ENCODE measurements at places on chromosomes 3 and 15.
A peak's percentile ranks its signal among the peaks of the same experiment; 100 is the strongest.

DNA sequence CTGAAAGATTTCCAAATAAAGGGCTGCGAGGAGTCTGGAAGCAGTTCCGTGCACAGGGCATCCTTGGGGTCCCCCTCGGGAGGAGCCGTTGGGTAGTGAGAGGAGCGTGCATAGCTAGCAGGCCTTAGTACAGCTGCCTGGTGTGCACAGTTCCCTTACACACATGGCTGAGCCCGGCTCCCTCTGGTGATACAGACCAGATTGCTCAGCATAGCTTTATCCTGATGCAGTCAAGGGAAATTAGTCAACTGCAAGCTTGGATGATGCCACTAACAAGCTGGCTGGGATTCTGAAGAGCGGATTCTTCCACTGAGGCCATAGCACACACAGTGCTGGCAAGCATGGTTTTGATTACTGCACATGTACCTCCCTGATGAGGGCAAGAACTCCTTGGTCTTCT is 349.4 kb downstream of the LRTM1 start:
- peak; percentile 0 for DNase-seq

DNA sequence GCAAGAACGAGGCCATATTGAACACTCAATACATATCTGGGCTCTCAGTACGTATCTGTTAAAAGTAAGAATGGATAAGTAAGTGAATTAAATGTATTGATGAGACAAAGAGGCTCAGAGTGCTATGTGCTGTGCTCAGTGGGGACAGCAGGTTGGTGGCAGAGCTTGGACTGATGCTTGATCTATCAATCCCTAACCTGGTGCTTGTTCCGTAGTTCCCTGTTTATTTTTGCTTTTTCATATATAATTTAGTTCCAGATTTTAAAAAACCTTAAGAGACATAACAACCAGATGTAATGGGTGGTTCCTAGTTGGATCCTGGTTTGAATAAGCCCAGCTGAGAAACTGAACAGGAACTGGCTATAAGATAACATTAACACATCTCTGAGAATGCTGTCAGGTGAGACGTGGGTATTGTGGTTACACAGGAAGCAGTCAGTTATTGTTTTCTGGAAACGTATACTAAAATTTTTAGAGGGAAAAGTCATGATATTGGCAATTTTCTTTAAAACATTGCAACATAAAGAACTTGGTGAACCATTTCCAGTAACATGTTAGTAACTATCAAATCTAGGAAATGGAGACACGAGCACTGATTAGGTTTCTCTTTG is 120.5 kb downstream of the FOXB1 start:
- DNase-seq = no peak

- no peak for DNase-seq
Observed at GRCh38 chr15:43492266-43492665, 690 bp downstream of the TP53BP1 start.

DNA sequence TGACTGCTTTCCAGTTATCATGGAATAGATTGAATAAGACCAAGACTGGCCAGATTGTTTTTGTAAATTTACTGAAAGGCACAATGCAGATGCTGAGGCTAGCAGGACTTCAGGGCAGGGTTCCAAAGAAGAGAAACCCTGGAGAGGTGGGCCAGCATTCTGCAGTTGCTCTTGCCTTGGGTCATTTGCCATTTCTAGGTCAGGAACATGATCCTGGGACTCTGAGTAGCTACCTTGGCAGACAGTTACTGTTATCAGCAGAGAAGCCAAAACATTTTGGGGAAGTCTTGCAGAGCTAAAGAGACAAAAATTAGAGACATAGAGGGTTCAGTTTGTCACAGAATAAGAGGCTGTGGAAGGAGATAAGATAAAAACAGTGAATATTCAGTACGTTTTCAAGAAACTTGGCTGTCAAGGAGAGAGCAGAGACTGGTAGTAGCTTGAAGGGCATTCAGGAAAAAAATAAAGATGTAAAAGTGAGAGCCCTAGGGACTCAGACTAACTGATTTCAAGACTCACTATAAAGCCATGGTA is 46.8 kb upstream of the MYRIP start:
- DNase-seq = no peak

DNA sequence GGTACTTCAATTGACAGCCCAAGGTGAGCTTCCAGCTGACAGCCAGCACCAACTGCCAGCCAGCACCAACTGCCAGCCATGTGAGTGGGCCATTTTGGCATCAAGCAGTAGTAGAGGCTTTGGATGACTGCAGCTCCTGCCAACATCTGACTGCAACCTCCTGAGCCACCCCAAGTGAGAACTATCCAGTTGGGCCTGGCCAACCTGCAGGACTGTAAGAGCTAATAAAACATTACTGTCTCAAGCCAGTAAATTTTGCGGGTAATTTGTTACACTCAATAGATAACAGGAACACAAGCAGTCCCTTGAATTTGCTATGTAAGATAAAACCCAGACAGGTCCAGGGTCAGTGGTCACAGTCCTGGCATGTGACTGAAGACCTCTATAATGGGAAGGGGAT is 29.7 kb downstream of the EPHB1 start:
- DNase-seq = no peak

- DNase-seq = no peak
Observed at GRCh38 chr15:99396375-99396774, 145.1 kb downstream of the LRRC28 start.

DNA sequence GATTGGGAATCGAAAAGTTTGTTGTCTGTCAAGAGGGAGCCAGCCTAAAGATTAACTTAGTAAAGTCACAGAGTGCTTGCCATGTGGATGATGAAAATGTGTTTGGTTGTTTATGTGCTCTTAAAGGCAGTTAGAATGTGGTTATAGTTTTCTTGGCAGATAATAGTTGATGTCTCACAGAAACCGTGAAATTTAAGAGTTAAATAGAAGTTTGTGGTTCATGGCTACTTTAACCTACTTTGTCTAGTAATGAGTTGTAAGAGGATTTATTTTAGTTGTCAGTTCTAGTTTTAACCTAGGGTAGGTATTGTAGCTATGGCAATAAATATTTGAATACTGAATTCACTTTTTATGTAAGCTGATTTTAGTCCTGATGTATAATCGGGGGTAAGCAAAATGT is 36.4 kb upstream of the EIF3J start:
- no peak for DNase-seq

DNA sequence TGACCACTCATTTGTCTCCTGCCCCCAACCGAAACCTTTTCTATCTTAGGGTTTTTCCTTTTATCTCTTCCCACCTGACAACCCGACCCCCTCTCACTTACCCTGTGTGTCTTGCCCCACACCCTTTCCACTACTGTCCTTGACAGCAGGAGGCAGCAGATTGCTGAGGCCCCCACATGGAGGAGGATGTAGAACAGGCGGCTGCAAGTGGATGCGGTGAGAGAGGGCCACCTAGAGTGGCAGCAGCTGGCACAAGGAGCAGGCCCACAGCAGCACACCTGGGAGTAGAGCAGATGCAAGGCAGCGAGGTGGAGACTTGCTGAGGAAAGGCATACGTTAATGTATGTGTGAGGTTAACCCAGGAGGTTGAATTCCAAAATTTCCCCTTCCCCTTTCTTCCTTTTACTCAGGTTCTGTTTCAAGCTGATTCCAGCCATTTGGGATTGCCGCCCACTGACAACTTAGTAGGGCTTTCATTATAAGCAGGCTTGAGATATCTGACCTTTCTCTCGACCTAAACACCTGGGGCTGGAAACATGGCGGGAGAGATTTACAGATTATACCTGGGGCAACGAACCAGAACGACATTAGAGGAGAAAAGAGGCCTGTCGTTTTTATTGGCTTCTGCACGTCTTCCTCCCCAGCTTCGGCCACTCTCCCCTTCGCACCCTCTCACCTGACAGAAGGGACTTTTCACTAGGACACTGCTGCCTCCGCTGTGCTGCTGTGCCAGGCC is 643 bp downstream of the SERINC4 start:
- DNase-seq = no peak

GRCh38 chr3:100988080-100988479 is 5.1 kb downstream of the ABI3BP start:
- DNase-seq = no peak

GRCh38 chr3:128369121-128369703 is 97.5 kb downstream of the DNAJB8 start:
- no peak for DNase-seq

GRCh38 chr3:194632809-194633348 is 340 bp downstream of the TMEM44 start:
- DNase-seq = no peak

DNA sequence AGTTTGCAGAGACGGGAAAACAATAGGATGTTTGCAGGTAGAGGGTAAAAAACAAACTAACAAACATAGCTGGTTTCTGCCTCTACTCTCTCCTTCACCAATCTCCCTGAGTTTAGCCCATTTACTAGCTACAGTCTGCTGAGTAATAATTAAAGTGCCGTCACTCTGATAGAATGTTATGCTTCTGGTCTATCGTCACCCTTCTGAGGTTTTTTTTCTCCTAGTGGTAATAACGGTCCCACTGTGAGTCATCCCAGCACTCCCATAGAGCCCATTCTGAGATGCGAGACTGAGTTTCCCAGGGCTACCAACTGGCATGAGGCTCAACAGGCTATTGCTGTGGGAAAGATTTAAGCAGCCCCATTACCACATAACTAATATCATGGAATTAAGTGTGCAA is 56.4 kb downstream of the PLAAT1 start:
- no peak for DNase-seq
